ENCODE measurements at places on chromosomes 3 and 15.

DNA sequence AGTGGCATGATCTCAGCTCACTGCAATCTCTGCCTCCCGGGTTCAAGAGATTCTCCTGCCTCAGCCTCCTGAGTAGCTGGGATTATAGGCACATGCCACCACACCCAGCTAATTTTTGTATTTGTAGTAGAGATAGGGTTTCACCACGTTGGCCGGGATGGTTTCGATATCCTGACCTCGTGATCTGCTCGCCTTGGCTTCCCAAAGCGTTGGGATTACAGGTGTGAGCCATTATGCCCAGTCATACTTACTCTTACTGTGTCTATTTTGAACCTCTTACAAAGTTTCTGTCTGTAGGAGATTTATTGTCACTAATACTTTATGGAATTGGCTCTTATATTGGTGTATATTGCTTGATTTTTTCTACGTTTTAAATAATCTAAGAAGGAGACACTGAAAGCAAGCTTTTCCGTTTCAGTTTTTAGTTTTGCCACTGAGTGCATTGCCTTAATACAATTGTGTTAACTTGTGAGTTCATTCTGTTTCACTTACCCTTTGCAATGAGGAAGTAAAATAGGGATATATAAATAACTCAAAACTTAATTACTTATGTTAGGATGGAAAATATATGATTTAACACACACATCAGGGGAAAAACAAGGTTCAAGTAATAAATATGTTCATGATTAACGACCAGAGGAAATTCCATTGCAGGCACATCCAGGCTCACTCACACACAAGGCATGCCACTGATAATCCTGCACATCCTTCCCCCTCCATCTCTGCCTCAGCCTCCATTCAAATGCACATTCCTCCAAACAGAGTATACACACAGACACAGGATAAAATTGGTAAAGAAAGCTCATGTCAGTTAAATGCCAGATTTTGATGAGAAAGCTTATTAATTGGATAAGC, 279.3 kb upstream of the RASGRP1 start:
- no peak for DNase-seq

- no peak for DNase-seq
Observed at GRCh38 chr3:10273702-10274305, 18.9 kb downstream of the GHRL start.

DNA sequence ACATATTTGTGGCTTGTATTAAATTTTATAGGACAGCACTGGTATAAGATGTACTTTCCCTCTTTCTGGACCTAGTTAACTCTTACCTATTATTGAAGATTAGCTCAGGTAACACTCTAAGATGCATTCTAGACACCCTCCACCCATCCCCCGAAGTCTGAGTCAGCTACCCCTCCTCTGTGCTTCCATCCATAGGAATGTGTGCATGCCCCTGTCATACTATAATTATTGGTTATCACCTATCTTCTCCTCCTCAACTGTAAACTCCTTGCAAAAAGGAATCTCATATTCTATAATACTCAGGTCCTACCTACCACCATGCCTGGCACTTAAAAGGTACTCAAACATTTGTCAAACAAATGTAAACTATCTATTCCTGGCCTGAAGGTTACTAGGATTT, 3.0 kb downstream of the PEAK1 start:
- no peak for DNase-seq

DNA sequence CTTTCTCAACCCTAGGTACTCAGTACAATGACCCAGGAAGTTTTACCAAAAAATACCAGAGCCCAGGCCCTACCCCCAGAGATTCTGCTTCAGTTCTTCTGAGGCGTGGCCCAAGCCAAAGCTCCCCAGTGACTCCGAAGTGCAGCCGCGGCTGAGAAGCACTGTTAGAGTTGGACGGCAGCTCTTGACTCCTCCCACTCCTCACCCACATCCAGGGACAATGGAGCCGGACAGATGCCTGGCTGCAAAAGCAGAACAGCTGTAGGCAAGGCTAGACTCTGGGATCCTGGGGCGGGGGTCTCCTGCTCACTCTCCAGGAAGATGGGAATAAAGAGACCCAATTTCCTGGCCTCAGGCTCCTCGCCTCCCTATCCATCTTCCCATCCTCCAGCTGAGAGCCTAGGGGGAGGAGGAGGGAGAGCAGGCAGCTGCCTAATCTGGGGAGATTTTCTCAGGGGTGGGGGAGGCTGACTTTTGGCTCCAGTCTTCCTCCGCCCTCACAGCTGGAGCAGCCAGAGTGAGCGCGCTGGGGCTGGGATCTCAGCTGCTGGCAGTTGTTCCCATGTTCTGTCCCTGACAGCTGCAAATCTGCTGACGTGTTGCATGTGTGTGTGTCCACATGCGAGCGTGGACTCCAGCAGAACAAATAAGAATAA, 223.8 kb downstream of the OPA1 start:
- no peak for DNase-seq

GRCh38 chr3:12871404-12871983, 30.1 kb upstream of the RPL32 start:
- DNase-seq = no peak

GRCh38 chr15:93418566-93418965, 329.6 kb upstream of the RGMA start:
- DNase-seq = no peak

DNA sequence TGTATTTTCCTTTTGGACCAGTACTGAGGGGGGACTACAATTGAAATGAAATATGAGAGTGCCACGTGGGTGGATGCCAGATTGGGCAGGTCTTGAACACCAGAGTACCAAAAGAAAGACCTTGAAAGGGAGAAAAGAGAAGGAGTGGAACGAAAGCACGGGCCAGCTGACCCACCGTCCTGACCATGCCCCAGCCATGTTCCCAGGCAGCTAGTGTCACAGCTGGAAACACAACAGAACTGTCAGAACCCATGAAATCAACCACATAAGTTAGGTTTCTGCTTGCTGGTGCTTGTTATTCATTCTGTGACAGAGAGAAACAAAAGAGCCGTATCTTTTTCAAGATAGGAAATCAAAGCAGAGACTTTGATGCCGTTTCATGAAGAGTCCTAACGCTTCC, 268.8 kb downstream of the MEX3B start:
- DNase-seq = no peak

DNA sequence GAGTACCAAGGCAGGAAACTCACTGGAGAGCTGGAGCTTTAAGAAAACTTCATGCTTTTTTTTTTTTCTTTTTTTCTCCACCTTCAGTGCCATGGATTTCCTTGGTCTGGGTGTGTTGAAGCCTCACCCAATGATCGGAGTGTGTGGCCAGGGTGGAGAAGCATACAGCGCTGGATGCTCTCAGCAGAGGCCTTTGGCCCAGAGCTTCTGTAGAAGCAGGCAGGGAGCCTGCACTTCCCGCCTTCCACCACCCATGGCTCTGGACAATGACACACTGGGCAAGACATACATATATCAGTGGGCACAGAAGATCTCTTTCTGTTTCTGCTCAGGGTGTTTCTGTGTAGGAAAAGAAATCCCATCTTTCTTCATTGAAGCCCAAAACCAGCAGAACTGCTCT, 55.8 kb upstream of the ACAD9 start:
- DNase-seq = no peak

DNA sequence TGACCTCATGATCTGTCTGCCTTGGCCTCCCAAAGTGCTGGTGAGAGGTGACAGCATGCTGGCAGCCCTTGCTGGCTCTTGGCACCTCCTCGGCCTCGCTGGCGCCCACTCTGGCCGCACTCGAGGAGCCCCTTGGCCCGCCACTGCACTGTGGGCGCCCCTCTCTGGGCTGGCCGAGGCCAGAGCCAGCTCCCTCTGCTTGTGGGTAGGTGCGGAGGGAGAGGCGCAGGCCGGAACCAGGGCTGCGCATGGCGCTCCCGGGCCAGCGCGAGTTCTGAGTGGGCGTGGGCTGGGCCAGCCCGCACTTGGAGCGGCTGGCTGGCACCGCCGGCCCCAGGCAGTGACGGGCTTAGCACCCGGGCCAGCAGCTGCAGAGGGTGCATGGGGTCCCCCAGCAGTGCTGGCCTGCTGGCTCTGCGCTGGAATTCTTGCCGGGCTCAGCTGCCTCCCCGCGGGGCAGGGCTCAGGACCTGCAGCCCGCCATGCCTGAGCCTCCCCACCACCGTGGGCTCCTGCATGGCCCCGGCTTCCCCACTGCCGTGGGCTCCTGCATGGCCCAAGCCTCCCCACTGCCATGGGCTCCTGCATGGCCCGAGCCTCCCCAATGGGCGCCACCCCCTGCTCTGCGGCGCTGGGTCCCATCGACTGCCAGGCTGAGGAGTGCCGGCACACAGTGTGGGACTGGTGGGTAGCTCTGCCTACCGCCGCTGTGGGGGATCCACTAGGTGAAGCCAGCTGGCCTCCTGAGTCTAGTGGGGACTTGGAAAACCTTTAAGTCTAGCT, 76.4 kb upstream of the OSBPL11 start:
- no peak for DNase-seq

GRCh38 chr15:20345401-20345958, 196.1 kb downstream of the GOLGA6L6 start:
- no peak for DNase-seq

- no peak for DNase-seq
Observed at GRCh38 chr15:31398677-31399301, 72.2 kb downstream of the KLF13 start.

- DNase-seq = no peak
Observed at GRCh38 chr3:104796556-104796955, 570.2 kb upstream of the ALCAM start.

DNA sequence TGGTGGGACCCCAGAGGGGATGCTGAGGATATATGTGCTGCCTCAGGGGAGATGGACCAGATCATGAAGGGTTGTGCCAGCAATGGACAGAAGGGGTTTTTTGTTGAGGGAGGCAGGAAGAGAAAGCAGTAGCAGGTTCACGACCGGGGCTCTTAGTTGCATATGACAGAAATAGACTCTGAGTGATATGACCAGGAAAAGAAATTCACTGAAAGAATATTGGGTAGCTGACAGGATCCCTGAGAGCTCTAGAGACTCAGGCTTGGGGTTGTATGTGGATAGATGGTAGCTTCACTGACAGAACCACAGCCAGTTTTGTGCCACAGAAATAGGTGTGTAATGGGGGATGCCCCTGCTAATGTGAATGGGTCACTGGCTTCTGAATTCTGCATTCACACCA, 241.6 kb downstream of the ZNF621 start:
- no peak for DNase-seq

All from stimulated activated CD8-positive, alpha-beta memory T cell treated with anti-CD3 and anti-CD28 coated beads, Interleukin-15, amount 100 ng/mL, for 48 hours (primary cell).